ENCODE measurements at places on chromosomes 3 and 15.

GRCh38 chr3:56121716-56122115 lies 346.6 kb downstream of the ERC2 start:
- no peak for DNase-seq

- DNase-seq, result no peak
Measured at GRCh38 chr3:141403576-141403975, 35.3 kb downstream of the ZBTB38 start.

DNA sequence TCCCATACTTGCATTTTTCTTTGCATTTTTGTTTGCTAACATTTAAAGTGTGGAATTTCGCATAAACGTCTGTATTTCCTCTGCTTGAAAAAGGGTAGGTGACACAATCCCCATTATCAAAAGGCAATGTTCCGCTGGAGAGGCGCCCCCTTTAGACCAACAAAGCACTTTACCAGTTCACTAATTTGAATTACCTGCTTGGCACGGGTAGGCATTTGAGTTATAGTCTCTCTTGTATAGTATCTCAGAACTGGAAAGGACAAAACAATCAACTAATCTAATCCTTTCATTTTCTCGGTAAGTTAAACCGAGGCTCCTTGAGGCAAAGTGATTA lies 775 bp upstream of the CCDC39 start:
- no peak for DNase-seq

- no peak for DNase-seq
Measured at GRCh38 chr15:86912661-86913060, 833.0 kb downstream of the AGBL1 start.

GRCh38 chr15:90200534-90201129 lies 498 bp upstream of the SEMA4B start:
- no peak for DNase-seq

GRCh38 chr3:103218793-103219192 lies 784.0 kb downstream of the ZPLD1 start:
- no peak for DNase-seq

- no peak for DNase-seq
Measured at GRCh38 chr15:64884679-64885078, 27.0 kb upstream of the ANKDD1A start.

GRCh38 chr15:95615436-95615835 lies 715.1 kb upstream of the NR2F2 start:
- no peak for DNase-seq

DNA sequence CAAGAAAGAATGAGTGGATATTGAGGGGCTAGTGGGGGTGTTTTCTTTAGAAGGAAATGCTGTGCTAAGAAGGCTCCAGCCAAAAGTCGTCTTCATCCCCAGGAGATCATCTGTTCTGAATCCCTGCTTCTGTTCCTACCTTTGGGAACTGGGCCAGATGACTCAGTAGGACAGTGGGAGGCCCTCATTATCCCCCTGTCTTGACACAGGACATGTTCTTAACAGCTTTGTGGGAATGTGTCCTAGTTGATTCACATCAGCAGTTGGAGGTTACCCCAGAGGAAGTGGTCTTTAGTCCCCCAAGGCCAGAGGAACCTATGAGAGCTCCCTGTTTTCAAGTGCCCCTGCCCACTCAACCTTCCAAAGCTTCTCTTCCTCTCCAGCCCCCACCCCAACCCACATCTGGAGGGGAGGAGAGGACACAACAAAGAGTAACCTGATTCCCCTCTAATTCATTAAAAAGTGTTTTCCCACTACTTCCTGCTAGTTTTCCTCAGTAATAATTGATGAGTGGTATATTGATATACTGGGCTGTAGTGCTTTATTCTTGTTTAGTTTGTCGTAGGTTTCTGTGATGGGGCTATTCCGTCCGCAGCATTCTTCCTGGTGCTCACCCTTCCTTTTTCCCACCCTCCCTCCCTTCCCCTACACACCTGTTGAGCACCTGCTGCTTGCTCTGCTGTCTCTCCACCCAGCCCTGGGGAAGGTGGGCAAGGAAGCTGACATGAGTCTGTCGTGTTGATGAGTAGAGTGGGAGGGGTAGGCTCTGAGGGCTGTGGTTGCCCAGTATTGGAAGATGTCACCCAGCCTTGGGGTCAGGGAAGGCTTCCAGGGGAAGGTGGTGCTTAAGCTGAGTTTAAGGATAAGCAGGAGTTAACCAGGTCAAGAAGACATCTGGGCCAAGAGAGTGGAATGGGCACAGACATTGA lies 9.3 kb downstream of the PXYLP1 start:
- no peak for DNase-seq

- DNase-seq, result no peak
Measured at GRCh38 chr3:186219211-186219638, 110.3 kb upstream of the ETV5 start.

GRCh38 chr15:94638183-94638582 lies 406.8 kb downstream of the MCTP2 start:
- DNase-seq, result no peak

DNA sequence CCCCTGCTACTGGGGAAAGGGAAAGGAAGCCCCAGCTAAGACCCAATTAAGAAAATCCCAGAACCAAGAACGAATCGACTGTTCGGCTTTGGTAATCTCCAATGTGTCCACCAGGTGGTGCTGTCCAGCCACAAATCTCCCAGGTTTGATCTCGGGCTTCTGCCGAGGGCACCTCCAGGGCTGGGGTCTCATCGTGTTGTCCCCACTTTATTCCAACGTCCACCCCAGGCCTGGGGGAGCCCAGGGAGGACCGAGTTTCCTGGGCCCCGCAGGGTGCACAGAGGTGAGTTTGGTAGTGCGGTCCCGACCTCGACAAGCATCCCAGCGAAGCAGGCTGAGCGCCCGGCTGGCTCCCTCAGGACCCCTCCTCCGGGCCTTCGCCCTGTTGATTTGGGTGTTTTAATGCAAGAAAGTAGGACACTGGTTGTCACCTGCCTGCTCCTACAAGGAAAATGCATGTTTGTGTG lies 185.1 kb downstream of the GOLGA6L6 start:
- DNase-seq, result no peak

DNA sequence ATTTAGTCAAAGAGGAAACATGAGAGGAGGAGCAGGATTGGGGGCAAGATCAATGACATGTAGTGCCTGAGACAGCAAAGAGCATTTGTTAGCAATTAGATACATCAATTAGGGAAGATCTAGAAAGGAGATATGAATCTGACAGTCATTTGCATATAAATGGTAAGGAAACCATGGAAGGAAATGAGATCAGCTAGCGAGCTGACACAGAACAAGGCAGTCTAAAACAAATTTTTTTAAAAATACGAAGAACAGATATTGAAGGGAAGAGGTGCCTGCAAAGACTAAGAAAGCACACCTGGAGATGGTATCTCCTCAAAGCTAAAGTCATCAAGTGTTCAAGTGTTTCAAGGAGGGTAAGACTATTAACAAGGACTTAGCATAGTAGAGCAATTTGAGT lies 4.6 kb downstream of the EPM2AIP1 start:
- no peak for DNase-seq

DNA sequence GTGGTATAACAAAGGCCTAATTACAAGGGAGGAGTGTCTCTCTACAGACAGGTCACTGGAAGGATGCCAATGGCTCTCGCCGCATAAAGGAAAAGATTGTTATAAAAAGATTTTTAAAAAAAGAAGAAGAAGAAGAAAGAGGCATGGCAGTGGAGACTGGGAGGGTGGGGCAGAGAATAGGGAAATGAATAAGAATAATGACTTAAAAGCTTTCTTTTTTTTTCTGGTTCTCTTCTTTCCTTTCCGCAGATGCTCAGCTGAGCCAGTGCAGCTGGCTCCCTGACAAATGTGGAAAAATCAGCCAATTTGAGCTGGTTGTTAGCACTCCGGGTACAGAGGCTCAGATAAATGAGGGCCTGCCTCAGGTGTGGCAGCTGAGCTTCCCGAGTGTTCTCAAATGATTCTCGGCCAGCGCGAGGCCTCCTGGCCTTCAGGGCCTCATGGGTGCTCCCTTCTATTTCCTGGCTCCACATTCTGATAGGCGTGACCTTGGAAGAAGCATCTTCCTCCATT lies 234.1 kb downstream of the RORA start:
- DNase-seq, result no peak

GRCh38 chr15:76010613-76011012 lies 1.6 kb downstream of the NRG4 start:
- DNase-seq, result no peak

DNA sequence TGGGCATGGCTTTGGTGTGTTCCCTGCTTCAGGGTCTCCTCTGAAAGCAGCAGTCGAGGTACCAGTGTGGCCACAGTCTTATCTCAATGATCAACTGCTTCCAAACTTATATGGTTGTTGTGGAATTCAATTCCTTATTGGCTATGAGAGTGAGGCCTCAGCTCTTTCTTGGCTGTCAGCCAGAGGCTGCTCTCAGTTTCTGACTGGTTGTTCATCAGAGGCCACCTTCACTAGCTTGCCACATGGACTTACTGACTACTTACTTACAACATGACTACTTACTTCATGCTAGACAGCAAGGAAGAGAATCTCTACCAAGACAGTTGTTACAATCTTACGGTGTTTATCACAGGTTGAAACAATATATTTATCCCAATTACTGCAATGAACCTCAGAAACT lies 789.2 kb downstream of the DIPK2A start:
- no peak for DNase-seq

DNA sequence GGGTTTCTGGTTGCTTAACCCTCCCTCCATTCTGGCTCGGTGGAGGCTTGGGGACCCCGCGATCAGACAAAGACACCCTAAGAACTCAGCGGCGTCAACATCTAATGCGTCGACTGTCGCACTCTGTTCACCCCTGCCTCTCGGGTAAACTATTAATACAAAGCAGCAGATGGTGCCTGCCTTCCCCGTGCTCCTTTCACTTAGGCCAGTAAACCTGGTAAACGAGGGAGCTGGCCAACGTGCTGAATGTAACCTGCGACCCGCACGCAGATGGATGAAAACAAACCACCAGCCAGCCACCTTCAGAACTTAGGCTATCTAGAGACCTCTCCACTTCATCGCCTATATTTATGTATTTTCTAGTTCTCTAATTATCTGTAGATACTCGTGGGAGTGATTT lies 848 bp upstream of the CADPS start:
- peak; percentile 11 for DNase-seq

GRCh38 chr3:119331661-119332060 lies 37.5 kb downstream of the ARHGAP31 start:
- no peak for DNase-seq

GRCh38 chr3:153313302-153313965 lies 151.4 kb downstream of the RAP2B start:
- no peak for DNase-seq

DNA sequence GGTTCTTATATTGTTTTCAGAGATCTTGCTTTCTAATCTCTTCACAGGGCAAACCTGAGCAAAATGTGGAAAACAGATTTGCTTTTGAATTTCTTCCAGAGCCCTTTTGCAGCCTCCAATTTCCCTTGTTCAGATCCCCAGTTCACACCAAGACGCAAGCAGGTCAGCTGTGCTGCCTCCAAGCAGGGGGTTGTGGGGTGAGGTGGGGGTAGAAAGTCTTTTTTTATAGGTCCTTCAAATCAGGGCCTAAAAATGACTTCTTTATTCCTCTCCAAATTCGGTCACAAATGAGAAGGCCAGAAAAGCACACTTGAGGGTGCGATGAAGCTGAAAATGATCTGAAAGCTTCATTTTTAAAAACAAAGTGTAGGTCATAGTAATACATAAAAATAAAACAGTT lies 26.3 kb upstream of the AVEN start:
- DNase-seq, result no peak

DNA sequence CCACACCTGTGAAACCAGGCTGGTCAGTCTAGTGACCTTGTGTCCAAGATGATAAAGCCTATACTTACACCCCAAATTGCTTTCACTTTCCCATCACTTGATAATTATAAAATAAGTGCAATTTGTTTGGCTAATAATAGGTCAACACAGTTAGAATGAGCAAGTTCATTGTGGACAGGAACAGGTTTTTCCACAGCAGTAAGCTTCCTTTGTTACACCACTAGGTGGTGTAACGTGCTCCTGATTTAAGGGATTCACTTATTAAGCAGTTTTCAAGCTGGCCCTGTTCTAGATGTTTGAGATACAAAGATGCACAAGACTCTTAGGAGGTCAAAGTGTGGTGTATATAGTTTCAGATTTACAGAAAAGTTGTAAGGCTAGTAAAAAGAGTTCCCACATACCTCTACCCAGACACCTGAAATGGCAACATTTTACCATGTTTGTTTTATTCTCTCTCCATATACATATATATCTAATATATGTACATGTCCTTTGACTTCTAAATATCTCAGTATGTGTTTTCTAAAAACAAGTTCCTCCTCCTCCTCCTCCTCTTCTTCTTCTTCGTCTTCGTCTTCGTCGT lies 6.8 kb upstream of the MFSD1 start:
- peak; percentile 40 for DNase-seq

GRCh38 chr3:16319307-16319706 lies 54.3 kb downstream of the OXNAD1 start:
- no peak for DNase-seq

DNA sequence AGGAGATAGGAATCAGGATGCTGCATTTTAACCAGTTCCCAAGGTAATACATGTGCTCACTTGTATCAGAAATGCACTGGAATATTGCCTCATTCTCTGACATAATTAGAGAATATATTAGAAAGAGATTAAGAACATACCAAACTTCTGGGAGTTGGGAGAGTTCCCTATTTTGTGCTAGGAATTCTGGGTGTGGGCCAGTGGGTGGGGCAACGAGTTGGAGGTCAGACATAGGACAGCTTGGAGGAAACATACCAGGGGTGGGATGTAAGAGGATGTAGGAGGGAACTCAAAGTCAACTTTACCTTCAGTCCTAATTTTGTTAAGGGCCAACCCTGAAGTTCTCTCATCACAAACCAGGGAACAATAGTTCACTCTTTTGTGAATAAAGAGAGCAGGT lies 83.6 kb downstream of the SLC7A14 start:
- no peak for DNase-seq

GRCh38 chr3:107813026-107813425 lies 277.8 kb downstream of the CD47 start:
- no peak for DNase-seq

DNA sequence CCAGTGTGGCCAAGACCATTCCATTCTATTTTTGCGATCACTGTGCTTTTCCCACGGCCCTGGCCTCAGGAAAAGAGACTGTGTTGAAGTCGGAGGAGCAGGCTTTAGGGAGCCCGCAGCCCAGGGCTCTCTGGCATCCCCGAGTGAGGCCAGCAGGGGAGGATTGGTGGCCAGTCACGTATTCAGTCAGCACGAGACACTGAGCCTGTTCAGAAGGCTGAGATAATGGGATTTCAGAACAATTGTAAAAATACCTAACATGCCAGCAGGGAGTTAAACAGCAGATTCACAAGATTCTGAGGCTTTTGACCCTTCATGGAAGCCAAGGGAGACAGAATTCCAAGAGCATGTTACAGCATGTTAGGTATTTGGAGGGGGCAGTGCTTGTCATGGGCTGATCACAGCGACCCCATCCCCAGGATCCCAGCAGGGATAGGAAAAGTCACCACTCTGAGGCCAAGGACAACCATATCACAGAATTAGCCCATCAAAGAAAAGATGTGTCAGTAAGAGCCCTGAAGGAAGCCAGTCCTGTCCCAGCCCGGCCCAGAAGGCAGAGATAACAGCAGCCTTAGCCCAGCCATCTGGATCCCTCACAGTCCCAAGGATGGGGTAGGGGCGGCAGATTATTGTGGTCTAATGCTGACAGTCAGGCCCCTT lies 40.6 kb downstream of the AMOTL2 start:
- no peak for DNase-seq
